ENCODE measurements at places on chromosomes 4 and X.

GRCh38 chr4:5609306-5610007 is 98.9 kb downstream of the EVC2 start:
- no peak for DNase-seq

- no peak for DNase-seq
Observed at GRCh38 chrX:38514016-38514854, 47.1 kb upstream of the TSPAN7 start.

- no peak for DNase-seq
Observed at GRCh38 chrX:1564750-1565683, 26.4 kb upstream of the AKAP17A start.

GRCh38 chr4:3276986-3277385 is 15.8 kb upstream of the RGS12 start:
- DNase-seq = no peak

DNA sequence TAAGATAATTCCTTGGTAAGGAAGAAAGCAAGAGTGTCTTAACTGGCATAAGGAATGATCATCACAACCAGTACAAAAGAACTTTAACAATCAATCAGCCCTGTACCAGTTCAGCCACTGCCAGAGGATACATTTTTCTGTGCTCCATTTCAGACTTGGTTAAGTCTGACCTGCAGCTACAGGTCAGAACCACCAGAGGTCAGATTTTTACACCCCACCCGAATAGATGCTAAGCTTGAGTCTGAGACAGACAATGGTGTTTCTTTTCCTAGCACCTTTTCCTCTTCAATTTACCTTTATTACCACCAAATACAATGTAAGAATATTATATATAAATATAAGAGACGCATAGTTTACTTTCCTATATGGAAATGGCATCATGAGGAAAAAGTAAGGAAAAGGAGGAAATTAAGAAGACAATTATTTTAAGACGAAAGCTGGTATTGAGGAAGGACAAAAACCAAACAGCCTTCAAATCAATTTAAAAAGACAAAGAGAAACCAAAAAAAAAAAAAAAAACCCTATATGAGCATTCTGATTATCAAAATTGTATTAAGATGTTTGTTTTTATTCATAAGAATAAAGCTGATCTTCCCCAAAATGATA is 215.3 kb upstream of the TTC29 start:
- DNase-seq = no peak

DNA sequence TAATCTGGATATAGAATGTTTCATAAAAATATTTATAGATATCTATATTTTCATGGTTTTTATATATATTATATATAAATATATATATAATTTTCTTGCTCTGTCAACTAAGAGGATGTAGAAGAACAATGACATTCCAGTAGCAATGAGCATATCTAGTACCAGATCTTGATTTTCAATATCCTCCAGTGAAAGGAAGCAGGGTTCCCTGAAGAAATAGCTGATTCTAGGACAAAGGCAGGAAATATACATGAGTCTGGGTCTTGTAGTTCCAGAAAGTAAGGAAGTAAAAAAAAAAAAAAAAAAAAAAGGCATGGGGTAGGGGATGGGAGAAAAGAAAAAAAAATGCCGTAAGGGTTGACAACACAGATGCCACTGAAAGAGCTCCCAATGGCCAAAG is 241.4 kb downstream of the RASL11B start:
- DNase-seq = no peak

- no peak for DNase-seq
Observed at GRCh38 chr4:112343330-112344080, 46.3 kb downstream of the ALPK1 start.

GRCh38 chr4:86688026-86688425 is 93.9 kb downstream of the PTPN13 start:
- no peak for DNase-seq

- DNase-seq = no peak
Observed at GRCh38 chrX:133493366-133493765, 78.1 kb upstream of the GPC4 start.

GRCh38 chr4:168647646-168648375 is 151.0 kb downstream of the PALLD start:
- DNase-seq = no peak

DNA sequence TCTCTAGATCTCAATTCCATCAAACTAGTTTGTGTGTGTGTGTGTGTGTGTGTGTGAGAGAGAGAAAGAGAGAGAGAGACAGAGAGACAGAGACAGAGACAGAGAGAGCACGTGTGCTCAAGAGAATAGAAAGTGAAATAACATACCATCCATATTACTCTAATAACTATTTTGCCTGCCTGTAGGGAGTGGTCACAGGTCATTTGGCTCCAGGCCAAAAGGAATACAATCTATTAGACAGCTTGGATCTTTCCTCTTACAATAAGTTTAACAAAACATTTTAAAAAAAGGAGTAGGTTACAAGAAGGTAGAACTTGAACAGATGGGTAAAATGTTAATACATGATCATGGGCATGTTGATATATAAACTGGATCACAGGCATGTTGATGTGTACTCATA is 76.2 kb downstream of the COL4A6 start:
- no peak for DNase-seq

DNA sequence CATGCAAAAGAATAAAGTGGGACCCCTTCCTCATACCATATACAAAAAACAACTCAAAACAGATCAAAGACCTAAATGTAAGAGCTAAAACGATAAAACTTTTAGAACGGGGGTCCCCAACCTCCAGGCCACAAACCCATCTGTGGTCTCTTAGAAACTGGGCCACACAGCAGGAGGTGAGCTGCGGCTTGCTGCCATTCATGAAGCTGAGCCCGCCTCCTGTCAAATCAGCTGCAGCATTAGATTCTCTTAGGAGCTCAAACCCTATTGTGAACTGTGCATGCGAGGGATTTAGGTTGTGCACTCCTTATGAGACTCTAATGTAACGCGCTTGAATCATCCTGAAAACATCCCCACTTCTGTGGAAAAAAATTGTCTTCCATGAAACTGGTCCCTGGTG is 7.0 kb upstream of the GATA1 start:
- no peak for DNase-seq

GRCh38 chr4:85724791-85725563 is 250.0 kb downstream of the ARHGAP24 start:
- DNase-seq = no peak

DNA sequence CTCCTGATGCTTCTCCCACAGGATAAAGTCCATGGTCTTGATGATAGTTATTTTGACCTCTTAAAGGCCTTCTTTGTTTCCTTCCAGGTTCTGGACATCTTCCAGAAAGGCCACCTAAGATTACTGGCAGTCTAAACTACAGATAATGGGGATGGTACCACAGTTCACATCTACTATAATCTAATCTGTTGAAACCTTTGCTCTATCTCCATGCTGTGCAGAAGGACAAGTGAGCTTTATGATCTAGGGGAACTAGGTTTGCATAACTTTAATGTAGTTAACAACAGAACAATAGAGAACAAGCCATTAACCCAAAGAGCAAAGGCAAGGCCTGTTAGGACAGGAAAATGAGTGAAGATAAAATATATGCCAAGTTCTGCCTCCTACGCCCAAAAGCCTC is 103.9 kb upstream of the KLHL13 start:
- no peak for DNase-seq

DNA sequence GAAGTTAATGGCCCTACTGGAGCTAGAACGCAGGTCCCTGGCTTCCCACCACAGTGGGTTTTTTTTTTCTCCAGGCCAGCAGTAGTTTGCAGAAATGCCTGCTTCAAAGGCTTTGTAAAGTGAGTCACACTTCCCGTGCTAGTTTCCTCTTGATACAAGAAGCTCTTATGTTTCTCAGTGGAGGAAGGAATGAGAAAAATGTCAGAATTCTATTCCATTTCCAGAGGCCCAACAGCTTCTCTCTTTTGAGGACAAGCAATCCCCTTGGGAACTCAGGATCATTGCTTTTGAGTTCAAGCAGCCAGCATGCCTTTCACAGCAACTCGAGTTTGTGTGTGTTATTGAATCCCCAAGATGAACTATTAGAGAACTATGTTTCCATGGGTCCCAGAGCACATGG is 134.3 kb downstream of the GUCY2F start:
- DNase-seq = no peak

DNA sequence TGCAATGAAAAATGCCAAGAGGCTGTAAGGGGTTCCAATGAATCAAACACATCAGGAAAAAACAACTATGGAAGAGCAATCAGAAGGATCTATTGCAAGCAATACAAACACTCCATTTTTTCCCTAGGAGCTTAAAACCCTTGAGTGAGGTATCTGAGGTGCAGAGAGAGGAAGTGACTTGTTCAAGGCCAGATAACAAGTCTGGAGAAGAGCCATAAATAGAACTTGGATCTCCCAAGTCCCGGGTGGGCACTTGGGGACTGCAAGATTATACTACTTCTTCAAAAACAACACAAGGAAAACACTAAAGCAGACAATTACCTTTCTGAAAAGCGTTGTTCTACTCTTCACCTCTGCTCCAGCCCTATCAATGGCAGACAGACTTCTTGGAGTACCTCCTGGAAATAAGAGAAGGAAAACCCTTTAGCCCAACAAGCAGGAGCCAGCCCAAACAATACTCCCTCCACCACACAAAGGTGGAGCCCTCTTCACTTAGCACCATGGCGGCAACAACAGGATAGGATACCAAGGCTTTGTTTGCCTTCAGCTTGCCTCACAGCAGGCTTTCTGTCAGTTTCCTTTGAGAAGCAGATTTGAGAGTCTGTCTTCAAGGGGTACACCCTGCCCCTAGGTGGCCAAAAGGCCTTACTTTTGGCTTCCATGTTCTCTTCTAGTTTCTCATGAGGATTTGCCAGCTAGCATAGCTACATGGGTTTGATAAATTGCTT is 26.0 kb downstream of the AIFM1 start:
- no peak for DNase-seq

- DNase-seq = no peak
Observed at GRCh38 chr4:48683784-48684666, 96.1 kb downstream of the FRYL start.

- no peak for DNase-seq
Observed at GRCh38 chr4:118348886-118349285, 3.9 kb downstream of the PRSS12 start.

DNA sequence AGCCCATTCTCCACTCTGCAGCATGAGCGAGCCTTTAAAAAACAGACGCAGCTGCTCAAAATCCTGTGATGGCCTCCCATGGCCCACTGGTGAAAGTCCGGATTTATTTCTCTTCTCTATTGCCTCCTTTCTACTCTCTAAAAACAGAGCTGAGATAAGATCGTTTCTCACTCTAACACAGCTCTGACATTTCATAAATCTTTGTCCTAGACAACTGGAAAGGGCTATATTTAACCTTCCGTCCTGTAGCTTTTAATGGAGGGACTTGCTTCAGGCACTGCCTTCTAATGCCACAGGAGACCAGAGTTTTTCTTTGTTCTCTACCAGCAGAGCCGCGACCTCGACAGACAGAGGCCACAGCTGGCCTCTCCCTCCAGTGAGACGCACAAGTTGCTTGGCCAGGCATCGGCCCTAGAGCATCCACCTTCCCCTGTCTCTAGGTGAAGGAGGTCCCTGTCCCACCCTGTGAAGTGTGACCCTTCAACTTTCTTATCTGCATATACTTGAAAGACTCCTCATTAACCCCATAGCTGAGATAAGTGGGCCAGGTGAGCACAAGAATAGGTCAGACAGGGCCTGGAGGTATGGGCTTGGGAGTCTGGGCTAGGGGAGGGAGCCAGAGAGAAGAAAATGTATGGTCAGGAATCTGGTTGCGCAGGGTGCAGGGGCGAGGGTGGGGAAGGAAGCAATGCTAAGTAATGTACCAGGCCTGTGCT is 50.0 kb downstream of the RTL5 start:
- DNase-seq = no peak

- no peak for DNase-seq
Observed at GRCh38 chr4:177079327-177079726, 230.3 kb upstream of the NEIL3 start.

DNA sequence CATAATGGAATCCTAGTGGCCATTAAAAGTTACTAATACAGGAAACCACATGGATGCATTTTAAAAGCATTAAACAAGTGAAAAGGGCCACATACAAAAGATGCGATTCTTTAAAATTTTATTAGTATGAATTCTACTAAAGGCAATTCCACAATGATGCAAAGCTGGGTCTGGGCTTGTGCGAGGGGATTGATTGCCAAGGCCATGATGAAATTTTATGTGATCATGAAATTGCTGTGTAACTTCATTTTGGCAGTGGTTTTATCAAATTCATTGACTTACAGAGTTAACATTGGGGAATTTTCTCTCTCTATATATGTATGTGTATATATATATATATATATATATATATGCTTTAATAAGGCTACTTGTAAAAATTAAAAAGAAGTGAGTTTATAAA is 1142.5 kb upstream of the IGFBP7 start:
- no peak for DNase-seq
